ENCODE measurements at places on chromosomes 12 and 14.

GRCh38 chr12:47757840-47758583 lies 668 bp downstream of the RAPGEF3 start:
- no peak for DNase-seq

- peak; percentile 87 for DNase-seq
Measured at GRCh38 chr12:46494424-46494823, 121.9 kb upstream of the SLC38A2 start.

GRCh38 chr12:45893240-45893639 lies 97.1 kb downstream of the SCAF11 start:
- peak; percentile 15 for DNase-seq

- DNase-seq = no peak
Measured at GRCh38 chr12:97168804-97169203, 261.7 kb downstream of the NEDD1 start.

GRCh38 chr14:23381871-23382270 lies 5.0 kb downstream of the CMTM5 start:
- DNase-seq = no peak

DNA sequence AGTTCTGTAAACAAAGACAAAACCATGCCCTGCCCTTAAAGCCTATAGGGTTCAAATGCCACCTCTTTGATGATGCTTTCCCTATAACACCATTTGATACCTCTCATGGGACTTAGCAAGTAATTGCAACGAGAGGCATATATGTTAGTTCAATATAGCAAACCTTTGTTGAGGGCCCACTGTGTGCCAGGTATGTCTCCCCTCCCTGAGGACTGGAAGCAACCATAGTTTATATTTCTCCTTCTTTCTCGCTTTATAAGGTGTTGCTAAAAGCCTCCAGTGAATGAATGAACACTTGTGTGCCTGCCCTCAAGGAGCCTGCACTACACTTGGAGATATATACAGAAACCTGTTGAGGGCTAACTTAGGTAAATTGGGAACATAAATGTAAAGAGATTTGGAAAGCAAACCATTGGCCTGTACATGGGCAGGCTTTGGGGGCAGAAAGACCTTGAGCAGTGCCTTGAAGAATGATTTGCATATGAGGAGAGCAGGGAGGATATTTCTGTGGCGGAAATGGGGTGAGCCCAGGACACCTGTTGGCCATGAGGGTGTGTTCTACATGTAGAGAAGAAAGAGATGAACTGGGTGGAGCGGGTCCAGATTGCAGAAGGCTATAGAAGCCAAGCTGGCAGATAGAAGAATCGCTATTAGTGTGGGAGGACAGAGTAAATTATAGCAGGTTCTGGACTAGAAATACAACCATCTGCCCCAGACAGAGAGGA lies 1.8 kb upstream of the CKAP4 start:
- no peak for DNase-seq

- DNase-seq = no peak
Measured at GRCh38 chr14:100361626-100362025, 38.5 kb downstream of the SLC25A47 start.

- DNase-seq = no peak
Measured at GRCh38 chr14:95033031-95033430, 124.3 kb downstream of the DICER1 start.

DNA sequence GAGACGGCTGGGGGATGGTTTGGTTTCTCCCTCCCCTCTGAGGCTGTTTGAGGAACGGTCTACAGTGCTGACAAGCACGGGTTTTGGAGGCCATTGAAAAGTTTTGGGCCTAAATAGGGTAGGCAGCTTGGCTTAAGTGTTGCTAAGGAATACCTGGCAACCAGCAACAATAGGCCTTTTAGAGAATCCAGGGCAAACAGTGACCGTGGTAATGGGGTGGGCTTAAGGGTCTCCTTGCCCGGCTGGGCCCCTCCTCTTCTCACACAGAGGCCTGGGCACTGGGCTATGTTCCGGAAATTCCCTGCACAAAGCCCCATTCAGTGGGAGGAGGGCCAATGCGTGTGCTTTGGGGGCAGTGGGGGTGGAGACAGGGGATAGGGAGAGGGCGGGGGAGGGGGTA lies 55.4 kb downstream of the ASCL1 start:
- DNase-seq = no peak

- DNase-seq = no peak
Measured at GRCh38 chr14:39350866-39351265, 81.4 kb downstream of the FBXO33 start.

DNA sequence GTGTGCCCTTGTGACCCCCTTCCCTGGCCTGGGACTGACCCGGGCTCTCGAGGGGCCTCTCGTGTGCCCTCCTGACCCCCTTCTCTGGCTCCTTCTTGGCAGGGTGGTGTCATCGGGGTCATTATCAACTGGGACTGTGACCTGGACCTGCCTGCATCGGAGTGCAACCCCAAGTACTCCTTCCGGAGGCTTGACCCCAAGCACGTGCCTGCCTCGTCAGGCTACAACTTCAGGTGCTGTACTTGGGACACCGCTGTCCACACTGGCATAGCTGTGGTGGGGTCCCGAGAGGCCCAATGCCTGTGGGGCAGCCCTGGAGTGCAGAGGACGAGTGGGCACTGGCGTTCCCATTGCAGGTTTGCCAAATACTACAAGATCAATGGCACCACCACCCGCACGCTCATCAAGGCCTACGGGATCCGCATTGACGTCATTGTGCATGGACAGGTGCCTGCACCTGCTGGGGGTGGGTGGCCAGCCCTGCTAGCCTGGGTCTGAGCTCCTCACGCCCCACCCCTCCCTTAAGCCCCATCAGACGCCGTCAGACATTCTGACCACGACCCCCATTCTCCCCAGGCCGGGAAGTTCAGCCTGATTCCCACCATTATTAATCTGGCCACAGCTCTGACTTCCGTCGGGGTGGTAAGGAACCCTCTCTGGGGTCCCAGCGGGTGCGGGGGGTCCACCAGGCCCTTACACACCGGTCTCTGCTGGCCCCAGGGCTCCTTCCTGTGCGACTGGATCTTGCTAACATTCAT lies 2.5 kb downstream of the P2RX2 start:
- DNase-seq = no peak

DNA sequence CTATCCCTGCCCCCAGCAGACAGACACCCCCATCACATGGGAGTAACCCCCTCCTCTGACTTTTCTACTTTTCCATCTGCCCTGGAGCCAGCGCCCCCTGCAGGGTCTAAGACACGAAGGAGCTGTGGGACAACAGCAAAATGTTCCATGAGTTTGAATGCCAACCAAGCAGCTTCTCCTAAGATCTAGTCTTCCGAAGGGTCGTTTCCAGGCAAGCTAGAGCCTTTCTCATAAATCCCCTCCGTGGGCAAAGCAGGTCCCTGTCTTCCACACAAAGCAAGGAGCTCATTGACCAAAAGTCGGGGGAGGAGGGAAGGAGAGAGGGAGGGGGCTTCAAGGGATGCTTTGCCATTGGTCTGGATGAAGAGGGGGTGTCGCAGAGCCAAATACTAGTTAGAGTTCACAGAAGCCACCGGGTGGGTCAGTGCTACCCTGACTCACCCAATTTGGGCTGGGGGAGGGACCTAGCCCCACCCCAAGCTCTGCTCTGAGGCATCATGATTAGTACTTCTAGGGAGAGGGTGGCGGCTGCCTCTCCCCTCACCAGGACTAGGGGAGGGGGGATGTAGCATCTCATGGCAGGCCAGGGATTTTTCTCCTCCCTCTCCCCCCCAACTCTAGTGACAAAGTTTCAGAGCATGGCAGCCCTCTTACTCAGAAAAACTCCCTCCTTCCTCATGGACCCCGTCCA lies 1.6 kb downstream of the MSI1 start:
- no peak for DNase-seq

- no peak for DNase-seq
Measured at GRCh38 chr12:43196268-43196907, 355.6 kb downstream of the ADAMTS20 start.

- no peak for DNase-seq
Measured at GRCh38 chr12:118488034-118488433, 111.7 kb downstream of the SUDS3 start.

DNA sequence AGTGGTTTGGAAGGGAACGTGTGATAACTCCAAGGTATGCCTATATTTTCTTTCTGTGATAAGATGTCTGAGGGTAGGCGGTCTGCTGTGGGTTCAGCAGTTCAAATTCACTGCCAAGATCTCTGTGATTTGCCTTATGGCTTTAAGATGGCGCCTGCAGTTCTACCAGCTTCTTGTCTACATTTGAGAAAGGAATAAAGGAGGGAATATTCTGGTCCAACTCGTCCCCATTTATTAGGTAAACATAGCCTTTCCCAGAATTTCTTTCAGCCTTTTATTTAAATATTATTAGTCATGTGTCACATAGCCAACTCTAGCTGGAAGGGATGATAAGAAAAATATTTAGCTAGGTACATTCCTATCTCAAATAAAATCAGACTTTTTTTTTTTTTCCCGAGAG lies 48.8 kb downstream of the KCNJ8 start:
- no peak for DNase-seq

DNA sequence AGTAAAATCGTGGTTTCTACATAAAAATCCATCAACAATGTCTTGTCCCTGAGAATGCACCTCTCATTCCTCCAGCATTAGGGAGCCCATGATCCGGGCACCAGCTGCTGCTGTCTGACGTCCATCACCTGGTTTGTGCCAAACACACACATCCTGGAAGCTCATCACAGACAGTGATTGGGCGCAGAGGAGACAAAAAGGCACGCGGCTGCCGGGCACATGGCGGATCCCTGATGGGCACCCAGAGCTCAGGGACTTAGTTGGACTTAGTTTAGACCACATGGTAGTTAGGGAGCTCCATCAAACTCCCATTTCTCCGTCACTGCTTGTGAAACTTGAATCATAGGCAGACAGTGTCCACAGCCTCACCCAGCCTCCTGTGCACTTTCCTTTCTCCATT lies 1059.3 kb downstream of the TMEM121 start:
- no peak for DNase-seq

GRCh38 chr12:15320881-15321280 lies 1.4 kb upstream of the PTPRO start:
- no peak for DNase-seq

DNA sequence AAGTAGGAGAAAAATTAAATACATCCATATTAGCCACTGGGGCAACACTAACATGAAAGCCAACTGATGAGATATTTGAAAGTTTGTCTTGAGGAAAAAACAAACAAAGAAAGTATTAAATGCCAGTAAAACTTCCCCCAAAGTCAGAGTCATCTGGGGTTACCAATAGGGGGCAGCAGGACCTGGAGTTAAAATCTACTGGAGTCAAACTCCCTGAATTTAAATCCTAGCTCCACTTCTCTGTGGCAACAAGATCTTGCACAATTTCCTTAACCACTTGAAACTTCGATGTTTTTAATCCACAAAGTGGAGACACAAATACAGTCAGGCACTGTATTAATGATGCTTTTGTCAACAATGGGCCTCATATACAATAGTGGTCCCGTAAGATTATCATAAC lies 14.4 kb downstream of the PLEKHG7 start:
- DNase-seq = peak; percentile 49

- DNase-seq = peak; percentile 66
Measured at GRCh38 chr12:88544991-88545980, 35.0 kb downstream of the KITLG start.

GRCh38 chr14:33738491-33738890 lies 212.4 kb downstream of the EGLN3 start:
- peak; percentile 32 for DNase-seq

DNA sequence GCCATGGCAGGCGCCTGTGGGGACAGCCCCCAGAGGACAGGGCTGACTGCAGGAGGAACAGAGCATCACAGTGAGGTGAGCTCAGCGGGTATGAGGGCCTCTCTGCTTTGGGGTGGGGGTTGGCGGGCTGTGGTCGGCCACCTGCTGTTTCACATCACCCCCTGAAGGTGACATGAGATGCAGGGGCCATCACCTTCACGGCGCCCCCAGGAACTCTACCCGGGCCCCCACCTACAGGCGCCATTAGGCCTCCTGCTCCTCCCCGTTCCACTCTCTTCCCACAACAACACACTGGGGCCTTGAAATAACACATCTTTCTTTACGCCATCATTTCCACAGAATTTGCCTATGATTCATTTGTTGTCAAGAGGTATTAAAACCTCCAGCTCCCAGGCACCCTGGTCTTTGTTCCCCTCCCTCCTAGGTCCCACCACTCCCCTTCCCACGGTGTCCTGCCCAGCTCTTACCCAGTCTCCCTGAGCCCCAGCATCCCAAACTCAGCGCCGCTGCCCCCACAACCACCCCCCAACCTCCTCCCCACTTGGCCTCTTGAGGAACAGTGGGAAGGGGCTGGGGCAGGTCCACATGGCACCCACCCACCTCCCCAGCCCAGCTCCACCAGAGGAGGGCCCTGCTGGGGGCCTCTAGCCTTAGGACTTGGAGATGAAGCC lies 12.7 kb upstream of the HDAC7 start:
- DNase-seq = no peak

GRCh38 chr12:124423761-124424515 lies 129.0 kb downstream of the RFLNA start:
- no peak for DNase-seq

DNA sequence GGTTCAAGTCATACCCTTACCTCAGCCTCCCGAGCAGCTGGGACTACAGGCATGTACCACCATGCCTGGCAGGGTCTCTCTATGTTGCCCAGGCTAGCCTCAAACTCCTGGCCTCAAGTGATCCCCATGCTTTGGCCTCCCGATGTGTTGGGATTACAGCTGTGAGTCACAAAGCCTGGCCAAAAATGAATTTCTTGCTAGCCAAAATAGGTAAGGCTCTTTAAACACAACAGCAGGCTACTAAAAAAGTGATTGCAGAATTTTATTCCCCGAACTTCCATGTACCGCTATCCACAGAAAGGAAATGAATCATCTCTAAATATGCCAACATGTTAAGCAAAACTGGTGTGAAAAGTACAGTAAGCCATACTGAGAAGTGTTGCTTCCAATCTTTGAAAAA lies 50.6 kb downstream of the WDHD1 start:
- DNase-seq = peak; percentile 81

- DNase-seq = no peak
Measured at GRCh38 chr14:39267608-39268005, 33.9 kb downstream of the MIA2 start.

DNA sequence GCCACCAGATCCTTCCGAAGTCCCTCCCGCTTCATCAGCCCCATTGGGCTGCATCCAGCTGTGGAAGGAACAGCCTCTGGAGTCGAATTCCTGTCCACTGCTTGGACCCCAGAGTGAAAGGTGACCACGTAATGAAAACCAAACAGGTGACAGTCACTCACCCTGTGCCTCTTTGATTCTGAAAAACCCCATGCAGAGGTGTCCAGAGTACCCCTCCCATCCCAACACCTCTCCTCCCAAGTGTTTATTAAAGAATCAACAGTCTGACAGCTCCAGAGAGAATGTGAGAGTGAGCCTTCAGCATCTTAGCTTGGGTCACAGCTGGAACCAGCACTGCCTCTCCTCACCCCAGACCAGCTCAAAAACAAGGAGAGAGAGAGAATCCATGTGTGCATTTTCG lies 178.6 kb upstream of the NOS1 start:
- DNase-seq = no peak

GRCh38 chr12:45268672-45269411 lies 52.9 kb downstream of the ANO6 start:
- DNase-seq = peak; percentile 96

GRCh38 chr12:1117970-1118563 lies 127.0 kb downstream of the ERC1 start:
- DNase-seq = peak; percentile 77

- DNase-seq = no peak
Measured at GRCh38 chr12:53808023-53808705, 56.4 kb upstream of the CISTR start.

- no peak for DNase-seq
Measured at GRCh38 chr12:116693286-116694227, 44.3 kb downstream of the SPRING1 start.

- peak; percentile 80 for DNase-seq
Measured at GRCh38 chr14:22646570-22647254, 2.6 kb upstream of the OR6J1 start.
